ENCODE measurements at places on chromosomes 12 and 14.
A peak's percentile ranks its signal among the peaks of the same experiment; 100 is the strongest.

GRCh38 chr12:47024463-47024862, 55.0 kb upstream of the PCED1B start:
- no peak for DNase-seq

GRCh38 chr14:103045371-103045869, 11.9 kb downstream of the CDC42BPB start:
- DNase-seq = no peak

- DNase-seq = no peak
Observed at GRCh38 chr14:105417690-105418121, 1.9 kb upstream of the MTA1 start.

DNA sequence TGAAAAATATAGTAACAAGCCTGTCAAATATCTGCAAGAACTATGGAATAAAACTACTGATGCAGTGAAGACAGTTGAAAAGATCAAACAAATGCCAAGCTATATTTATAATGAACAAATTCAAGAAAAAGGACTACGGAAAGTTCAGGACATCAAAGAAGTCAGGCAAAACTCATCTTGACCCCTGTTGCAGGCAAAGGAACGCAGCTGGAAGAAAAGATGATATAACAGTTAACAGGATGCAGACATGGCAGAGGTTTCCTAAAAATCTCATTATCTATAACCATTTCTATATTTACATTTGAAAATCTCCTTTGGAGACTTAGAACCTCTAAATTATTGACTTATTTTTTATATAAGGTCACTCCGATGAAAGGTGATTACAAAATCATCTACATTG, 34.1 kb downstream of the MDM2 start:
- no peak for DNase-seq

GRCh38 chr12:68971404-68971803, 38.4 kb upstream of the CPM start:
- no peak for DNase-seq

- peak; percentile 35 for DNase-seq
Observed at GRCh38 chr14:94113908-94114588, 3.5 kb downstream of the IFI27 start.

DNA sequence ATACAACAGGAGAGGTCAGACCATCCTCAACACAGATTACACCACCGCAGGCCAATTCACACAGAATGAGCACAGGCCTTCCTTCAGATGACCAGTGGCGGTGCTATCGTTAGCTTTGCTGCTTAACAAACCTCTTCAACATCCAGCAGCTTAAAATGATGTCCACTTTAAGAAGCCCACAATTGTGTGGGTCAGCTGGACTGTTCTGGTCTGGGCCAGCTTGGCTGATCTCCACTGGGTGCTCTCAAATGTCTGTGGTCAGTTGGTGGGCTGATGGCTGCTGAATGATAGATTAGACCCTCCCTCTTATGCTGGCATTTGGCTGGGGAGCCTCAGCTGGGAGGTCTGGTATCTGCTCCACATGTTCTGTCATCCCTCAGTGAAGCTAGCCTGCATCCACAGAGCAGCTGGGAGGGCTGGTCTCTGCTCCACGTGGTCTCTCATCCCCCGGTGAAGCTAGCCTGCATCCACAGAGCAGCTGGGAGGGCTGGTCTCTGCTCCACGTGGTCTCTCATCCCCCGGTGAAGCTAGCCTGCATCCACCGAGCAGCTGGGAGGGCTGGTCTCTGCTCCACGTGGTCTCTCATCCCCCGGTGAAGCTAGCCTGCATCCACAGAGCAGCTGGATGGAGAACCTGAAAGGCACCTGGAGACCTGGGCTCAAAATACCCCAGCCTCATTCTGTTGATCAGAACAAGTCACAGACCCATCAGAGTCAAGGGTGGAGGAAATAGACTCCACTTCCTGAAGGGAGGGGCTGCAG, 203.6 kb upstream of the DIO3 start:
- DNase-seq = no peak

DNA sequence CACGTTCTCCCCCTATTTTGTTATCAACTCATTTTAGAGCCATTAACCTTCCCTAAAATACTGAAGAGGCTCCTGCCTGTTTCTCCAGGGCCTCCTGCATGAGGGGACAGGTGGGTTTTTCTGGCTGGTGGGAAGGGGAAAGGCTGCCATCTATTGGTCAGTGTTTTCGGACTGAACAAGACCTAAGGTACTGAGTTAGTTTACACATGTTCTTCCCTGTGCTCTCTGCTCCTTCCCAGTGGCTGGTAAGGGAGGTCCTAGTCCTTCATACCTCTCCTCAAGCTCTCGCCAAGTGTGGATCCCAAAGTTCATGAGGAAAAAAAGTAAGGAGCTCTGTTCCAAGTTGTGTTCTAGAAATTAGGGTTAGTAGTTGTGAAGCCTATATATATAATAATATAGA, 357.5 kb downstream of the FSCB start:
- no peak for DNase-seq

DNA sequence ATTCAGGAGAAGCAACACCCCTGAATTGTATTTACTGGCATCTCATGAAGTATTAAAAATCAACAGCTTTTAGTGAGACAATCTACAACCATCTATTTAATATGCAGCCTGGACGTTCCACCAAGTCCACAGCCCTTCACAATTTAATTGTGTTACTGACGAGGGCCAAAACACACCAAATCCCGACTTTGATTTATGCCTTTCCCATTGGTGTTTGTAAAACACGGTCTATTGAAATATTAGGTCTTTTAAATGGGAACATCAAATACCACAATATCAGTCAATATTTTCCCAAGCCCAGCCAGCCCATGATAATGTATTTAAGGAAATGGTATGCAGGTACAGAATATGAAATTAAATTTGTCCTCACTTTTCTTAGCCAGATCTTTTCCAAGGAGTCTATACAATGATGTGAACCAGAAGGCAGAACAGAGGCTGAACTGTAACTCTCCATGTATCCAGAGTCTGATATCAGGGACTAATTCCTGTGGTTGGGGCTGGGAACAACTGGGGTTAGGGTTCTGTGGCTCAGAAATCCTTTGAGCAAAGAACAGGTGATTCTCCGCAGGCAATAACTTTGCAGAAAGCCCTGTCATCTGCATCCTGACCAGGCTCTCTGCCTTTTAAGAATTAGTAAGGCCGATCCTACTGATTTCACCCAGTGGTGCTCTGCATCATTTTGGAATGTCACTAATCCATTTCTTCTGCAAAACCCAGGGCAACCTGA, 179.3 kb upstream of the GZMB start:
- DNase-seq = no peak

GRCh38 chr14:63192085-63192484, 12.2 kb upstream of the RHOJ start:
- no peak for DNase-seq

DNA sequence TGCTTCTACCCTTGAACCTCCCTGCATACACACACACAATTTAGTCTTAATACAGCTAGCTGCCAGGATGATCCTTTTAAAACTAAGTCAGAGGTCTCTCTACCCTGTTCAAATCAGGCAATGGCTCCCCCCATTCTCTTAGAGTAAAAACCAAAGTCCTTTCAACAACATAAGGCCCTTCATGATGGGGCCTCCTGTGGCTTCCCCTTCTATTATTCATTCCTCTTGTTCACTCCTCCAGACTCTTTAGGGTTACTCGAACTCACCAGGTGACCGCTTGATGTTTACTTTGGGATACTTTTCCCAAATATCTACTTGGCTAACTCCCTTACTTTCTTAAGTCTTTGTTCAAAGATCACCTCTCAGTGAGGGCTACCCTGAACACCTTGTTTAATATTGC, 30.4 kb downstream of the DENND5B start:
- DNase-seq = no peak

DNA sequence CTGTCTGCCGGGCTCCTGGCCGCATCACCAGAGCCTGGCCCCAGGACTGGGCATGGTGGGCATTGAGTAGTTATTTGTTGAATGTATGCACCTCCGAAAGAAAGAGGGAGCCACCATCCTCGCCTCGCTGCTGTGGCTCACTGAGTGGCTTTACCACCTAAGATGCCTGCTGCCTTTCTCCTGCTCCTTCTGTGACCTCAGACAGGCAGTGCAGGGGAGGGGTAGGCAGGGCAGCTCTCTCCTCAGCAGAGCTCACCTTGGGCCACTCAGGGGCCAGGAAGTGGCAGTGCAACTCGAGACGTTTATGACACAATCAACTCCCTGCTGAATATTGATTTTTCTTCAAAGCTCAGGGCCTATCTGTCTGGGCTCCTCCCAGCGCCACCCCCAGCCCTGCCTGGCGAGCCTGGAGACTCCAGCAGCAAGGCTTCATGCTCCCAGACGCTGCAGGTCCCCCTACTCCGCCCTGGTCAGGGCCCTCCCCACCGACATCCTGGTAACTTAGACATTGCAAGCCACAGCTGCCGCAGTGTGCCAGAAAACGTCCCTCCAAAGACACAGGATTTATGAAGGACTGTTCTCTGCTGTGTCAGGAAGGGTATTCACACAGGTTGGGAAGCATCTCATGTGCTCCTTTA, 84.3 kb upstream of the DIO3 start:
- DNase-seq = peak; percentile 68
